GM13976 (cell line): ENCODE measurements at places on chromosomes 4 and X.

GRCh38 chr4:142824368-142824767 lies 21.7 kb downstream of the INPP4B start:
- no peak for DNase-seq

GRCh38 chr4:170777663-170778062 lies 687.9 kb upstream of the AADAT start:
- DNase-seq, result no peak

- DNase-seq, result no peak
Observed at GRCh38 chr4:110639207-110640090, 16.6 kb upstream of the PITX2 start.

- DNase-seq, result no peak
Observed at GRCh38 chrX:38458071-38458470, 103.3 kb upstream of the TSPAN7 start.

DNA sequence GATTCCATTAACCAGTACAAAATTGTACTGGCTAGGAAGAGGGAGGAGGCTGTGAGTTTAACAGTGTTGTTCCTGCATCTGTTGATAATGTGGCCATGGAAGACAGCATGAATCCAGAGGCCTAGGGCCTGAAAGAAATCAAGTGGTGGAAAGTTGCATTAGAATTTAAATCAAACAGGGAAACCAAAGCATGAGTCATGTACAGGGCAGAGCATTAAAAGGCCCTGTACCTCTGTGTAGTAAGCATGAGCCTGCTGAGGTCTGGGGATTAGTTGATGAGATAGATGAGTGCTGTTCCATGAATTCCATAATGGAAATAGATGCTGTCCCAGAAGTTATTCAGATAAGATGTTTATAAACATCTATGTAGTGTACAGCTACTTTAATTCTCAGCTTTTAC lies 58.3 kb downstream of the MID1IP1 start:
- no peak for DNase-seq

DNA sequence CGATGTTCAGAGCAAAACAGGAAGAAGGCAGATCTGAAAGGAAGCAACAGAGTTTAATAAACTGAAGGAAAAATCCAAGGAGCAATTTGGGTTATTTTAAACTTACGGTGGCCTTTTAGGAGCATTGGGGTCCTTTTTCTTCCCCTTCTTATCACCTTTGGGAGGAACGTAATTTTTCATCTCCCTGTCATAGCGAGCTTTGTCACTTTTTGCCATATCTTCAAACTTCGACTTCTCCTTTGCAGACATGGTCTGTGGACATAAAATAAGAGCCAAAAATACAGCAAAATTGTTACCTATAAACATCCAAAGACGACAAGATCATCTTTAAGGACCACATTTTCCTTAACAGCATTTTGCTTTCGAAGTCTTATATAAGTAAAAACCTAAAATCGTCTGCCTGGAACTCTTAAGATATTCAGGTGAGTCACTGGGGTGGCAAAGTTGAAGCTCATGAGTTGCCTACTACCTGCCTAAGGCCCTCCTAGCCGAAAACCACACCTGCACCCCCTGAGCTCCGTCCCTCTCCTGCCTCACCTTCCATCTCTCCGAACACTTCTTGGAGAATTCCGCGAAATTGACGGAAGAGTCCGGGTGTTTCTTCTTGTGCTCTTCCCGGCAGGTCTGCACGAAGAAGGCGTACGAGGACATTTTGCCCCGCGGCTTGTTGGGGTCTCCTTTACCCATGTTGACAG lies 1.0 kb downstream of the HMGB2 start:
- DNase-seq, result no peak

- no peak for DNase-seq
Observed at GRCh38 chr4:101756181-101756580, 34.3 kb upstream of the BANK1 start.

DNA sequence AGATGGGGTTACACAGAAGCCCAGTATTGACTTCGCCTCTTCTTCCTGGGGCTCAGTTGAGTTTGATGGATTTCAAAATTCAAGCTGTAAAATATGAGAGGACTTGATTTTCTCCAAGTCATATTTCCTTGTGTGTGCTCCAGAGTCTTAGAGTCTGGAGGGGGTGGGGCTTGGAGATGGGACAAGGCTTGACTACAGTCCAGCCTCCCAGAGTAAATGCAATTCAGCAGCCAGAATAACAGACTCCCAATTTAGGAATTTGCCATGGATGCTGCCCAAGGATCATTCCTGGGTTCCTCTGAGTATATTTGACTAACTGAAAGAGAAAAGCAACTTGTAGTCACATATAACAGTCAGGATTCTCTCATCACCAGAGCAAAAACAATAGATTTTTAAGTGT lies 53.7 kb upstream of the RBPJ start:
- DNase-seq, result no peak

DNA sequence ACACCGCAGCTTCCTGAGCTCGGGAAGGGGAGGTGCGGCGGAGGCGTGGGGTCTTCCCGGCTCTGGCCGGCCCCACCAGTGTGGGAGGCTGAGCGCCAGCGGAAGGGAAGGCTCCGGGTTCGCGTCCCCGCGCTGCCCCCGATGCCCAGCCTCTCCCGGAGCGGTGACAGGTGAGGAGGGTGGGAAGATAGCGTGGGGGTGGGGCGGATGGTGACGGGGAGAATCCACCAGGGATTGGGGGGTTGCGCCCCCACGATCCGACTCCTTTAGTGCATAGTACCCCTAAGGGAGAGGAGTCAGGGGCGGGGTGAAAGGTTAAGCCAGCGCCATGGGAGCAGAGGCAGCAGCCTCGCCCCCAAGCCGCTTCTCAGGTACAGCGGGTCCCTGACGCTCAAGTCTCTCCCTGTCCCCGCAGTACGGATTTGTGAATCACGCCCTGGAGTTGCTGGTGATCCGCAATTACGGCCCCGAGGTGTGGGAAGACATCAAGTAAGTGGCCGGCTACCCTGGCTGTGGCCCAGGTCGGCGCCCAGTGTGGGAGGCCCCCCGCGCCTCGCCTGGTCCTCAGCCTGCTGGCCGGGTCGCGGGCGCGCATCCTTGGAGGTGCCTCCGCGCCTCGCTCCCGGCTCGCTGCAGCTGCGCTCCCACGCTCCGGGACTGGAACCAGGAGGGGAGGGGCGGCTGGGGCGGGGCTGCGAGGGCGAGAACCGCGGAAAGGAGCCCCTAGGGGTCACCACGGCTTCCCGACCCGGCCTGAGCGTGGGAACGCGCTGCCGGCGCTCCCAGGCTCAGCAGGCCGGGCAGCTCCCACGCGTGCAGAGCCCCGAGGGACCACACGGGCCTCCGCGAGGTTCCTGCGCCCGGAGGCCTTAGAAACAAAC lies 791 bp downstream of the GUCY1B1 start:
- DNase-seq, result peak; percentile 80

GRCh38 chrX:39416547-39417260 lies 615.4 kb downstream of the MID1IP1 start:
- DNase-seq, result no peak

GRCh38 chrX:149799095-149799714 lies 17.5 kb downstream of the MAGEA9 start:
- no peak for DNase-seq

DNA sequence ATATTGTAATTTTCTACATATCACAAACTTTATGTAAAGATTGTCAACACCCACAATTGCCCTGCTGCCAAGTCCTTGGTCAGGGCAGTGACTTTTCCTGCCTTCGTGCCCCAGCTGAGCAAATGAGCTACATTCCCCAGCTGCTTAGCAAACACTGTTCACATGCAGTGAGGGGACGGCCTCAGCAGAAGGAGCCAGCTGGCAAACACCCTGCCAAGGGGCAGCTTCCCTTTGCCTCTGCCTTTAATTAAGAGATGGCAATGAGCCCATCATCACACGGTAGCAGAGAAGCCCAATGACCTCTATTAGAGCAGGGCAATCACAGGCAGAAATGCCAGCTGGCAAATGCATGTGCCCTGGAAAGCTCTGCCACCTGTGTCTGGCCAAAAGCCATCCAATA lies 253.4 kb downstream of the EPHA5 start:
- no peak for DNase-seq

DNA sequence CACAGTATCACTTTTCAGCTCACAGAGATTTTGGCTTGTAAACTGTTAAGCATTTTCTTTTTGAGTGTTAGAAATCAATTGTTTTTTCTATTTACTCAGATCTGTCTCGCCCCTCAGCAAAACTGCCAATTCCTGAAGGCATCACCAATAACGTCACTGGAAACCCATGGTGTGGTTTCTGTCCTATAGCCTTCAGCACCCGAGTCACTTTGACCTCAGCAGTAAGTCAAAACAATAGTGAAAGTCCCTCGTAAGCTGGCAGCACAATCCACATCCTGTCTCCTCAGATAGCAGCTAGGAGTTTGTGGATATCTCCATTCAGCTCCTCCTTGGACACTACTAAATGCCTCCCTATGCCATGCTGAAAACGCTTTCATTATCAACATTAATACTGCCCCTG lies 1787.4 kb upstream of the ADGRL3 start:
- no peak for DNase-seq

GRCh38 chr4:76420762-76421581 lies at the start of gene CCDC158:
CCDC158 (minus strand) TSS chr4:76421141; CDS start chr4:76403207, 17,934 bp downstream.
- peak; percentile 30 for DNase-seq

DNA sequence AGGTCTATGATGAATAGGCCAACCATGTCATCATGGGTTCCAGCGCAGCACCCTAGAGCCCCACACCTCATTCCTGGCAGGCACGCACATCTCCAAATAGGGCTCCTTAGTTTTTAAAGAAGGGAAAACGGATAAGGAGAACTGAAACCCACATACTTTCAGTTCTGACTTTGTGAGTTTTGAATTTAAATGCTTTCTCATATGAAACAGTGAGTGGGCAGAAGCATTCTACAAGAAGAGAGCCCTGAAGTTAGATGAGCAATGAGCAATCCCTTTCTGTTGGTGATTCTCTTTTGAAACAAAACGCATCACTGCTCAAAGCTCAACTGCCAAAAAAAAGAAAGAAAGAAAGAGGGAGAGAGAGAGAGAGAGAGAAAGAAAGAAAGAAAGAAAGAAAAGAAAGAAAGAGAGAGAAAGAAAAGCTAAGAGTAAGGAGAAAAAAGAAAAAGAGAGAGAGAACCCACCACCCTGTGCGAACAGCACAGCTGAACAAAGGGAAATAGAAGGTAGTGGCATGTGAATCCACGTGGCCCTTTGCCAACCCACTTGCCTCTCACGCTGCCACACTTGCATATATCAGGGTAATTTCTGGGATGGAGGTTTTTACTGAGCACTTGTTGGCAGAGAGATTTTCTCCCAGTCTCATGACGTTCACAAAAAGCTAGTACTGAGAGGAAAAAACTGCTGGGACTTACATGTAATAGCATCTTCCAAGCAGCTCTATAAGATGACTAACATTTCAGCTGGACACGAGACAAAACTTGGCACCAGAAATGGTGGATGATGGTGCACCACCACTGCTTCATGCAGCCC lies 31.0 kb downstream of the TMSB4X start:
- DNase-seq, result peak; percentile 50

GRCh38 chrX:43876680-43877079 lies 5.6 kb downstream of the MAOB start:
- DNase-seq, result no peak

- DNase-seq, result no peak
Observed at GRCh38 chr4:70606459-70606858, 14.4 kb downstream of the AMBN start.

DNA sequence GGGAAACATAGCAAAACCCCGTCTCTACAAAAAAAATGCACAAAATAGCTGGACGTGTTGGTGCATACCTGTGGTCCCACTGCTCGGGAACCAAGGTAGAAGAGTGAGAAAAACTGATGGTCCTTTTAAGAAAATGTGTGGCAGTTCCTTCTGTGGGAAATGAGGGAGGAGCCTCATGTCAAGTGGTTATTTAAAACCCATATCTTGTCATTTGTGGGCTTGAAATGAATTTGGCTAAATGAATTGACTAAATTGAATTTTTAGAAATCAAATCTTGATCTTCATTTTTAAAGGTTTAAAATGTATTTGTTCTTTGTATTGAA lies 16.2 kb upstream of the LAMP2 start:
- DNase-seq, result no peak

- DNase-seq, result no peak
Observed at GRCh38 chr4:24328711-24329110, 255.6 kb downstream of the DHX15 start.

DNA sequence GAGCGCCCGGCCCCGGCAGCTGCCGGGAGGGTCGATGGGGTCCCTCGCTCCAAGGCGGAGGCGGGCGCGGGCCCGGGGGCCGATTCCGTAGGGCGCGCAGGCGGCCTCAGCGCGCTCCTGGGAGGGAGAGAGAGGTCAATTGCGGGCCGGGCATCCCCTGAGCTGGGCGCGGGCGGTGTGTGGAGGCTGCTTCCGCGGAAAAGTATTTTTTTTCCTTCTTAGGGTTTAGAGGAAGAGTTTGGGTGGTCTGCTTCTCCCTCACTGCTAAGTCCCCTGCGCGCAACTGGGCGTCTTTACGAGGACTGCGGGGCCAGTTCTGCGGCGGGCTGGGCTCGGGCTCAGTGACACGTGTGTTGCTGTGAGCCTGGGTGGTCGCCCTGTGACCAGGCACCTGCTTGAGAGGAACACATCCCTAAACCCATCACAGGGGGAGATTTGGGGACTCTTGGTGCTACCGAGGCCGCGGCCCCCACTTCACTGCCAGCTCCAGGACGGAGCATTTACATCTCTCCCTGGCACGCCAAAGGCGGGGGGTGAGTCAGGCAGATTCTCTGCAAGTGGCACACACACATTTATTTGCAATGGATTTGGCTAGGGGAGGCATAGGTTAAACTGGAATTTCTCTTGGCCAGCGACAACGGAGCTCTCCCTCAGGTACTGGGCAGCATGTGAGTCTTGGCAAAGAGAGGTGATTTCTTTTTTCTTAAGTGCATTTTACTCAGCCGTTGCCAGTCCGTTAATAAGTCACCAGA lies 151.2 kb upstream of the SLC4A4 start:
- DNase-seq, result no peak

GRCh38 chr4:33722254-33722653 lies 2522.1 kb downstream of the ARAP2 start:
- DNase-seq, result no peak

DNA sequence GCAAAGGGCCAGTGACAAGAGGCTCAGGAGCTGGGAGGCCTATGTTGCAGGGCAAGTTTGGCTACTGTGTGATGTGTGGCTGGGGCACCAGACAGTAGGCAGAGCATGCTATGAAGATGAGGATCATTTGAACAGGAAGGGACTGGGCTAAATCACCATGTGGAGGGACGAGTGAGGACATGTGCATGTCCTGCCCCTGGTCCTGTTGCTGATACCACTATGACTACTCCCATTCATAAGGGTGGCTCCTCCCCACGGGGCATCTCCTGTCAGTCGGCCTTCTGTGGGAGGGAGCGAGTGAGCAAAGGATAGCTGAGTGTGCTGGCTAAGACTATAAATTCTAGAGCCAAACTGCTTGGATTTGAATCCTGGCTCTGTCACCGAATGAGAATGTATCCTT lies 139.2 kb downstream of the TMEM164 start:
- no peak for DNase-seq
